Cerebellum (tissue), 4 donors: ENCODE measurements at places on chromosomes 11 and 22. TPM values are rescaled to one million over a fixed set of nuclear protein-coding genes. Genes with fewer than 3 reads are reported as not detected.
A peak's percentile ranks its signal among the peaks of the same experiment; 100 is the strongest.

DNA sequence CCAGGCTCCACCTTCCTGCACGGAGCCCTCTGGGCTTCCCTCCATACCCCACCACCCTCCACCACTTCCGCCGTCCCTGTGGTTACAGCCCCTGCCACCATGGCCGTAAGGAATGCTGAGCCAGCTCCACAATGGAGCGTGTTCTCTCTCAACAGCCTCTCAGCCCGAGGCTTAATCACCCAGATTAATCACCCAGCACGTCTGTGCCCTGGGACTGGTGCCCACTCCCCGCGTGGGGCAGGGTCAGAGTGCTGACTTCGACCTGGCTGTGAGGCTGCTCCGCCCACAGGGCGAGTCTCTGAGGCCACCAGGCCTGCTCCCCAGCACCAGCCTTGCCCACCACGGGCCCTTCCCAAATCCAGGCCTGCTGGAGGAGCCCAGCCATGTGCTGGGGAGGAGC is 4.0 kb upstream of the TH start:
- peak; percentile 12 for DNase-seq

Gene MFRP
- total RNA-seq: not detected

GRCh38 chr22:40324468-40325305 is 21.6 kb upstream of the ADSL start:
- no peak for DNase-seq

Gene NDUFC2
- 83.9 TPM for total RNA-seq

GRCh38 chr22:38879108-38879729 is 7.2 kb upstream of the CBX6 start:
- no peak for DNase-seq

GRCh38 chr11:94851864-94852636 is 83.9 kb downstream of the AMOTL1 start:
- peak; percentile 13 for DNase-seq

Gene DRICH1
- total RNA-seq: 2.5 TPM

- peak; percentile 14 for DNase-seq
Observed at GRCh38 chr11:94128291-94128745, 323 bp upstream of the PANX1 start.

- DNase-seq: no peak
Observed at GRCh38 chr11:115579181-115579825, 75.1 kb upstream of the CADM1 start.

Gene HTR3B
- 0.27 TPM for total RNA-seq

DNA sequence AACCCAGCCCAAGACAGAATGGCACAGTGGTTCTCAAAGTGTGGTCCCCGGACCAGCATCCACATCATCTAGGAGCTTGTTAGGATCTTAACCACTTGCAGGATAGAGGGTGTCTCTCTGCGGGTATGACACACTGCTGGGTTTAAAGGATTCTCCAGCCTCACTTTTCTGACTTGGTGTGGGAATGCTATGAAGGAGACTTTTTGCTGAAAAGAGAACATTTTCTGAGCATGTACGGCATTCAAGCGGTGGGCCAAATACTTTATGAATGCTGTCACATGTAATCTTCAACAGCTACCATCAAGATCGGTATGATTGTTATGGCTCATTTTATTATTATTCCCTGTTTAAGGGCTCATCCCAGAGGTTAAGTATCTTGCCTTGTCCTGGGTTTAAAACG is 1.8 kb upstream of the CD82 start:
- DNase-seq: no peak

GRCh38 chr22:41608386-41608785 is 12.5 kb downstream of the DESI1 start:
- no peak for DNase-seq

- DNase-seq: no peak
Observed at GRCh38 chr11:849951-850774, 7.5 kb downstream of the TSPAN4 start.

- DNase-seq: no peak
Observed at GRCh38 chr11:78935398-78936068, 360.9 kb upstream of the NARS2 start.

Gene MUC6
- under 0.01 TPM for total RNA-seq

- DNase-seq: peak; percentile 65
Observed at GRCh38 chr22:24423519-24424000, 3.8 kb upstream of the ADORA2A start.

Gene UCP3
- total RNA-seq: 3.5 TPM

Gene SCUBE2
- total RNA-seq: 26.9 TPM

Gene HOATZ
- total RNA-seq: not detected

- DNase-seq: no peak
Observed at GRCh38 chr11:96260067-96260511, 82.9 kb downstream of the MAML2 start.

GRCh38 chr11:118325283-118325682 is 17.2 kb downstream of the CD3D start:
- DNase-seq: no peak

DNA sequence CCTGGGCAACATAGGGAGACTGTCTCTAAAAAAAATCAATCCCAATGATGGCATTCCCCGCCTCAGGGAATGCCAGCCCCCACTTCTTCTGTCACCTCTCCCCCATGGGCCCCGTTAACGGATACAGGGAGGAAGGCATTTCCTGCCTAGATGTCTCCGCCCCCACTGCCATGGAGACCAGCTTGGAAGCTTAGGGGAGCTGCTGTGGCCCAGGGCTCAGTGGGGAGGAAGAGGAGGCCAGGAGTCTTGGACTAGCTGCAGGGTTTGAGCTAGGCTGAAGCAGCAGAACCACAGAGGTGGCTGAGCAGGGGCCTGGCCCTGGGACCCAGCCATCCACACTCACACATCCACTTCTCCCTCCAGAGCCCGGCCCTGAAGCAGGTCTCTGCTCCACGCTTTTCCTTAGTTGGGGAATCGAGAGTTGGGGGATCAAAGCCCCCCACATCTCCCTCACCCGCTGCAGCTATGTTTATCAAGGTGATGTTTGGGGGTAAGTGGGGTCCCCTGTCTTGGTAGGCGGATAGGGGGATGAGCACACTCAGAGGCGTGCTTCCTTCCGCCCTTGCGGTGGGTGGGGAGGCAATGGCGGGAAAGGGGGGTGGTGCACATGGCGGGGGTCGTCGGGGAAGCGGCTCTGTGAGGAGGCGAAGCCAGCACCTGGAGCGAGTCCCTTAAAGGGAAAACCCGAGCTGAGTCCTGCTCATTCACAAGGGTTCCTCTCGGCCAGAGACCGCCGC is at the start of gene C22orf15:
Gene C22orf15 (plus strand): TSS at position 149 of the 737 bp plus-strand sequence. CDS start 317 bp downstream, at position 466.
- no peak for DNase-seq

GRCh38 chr22:19615001-19615461 is 90.8 kb upstream of the CLDN5 start:
- DNase-seq: no peak

DNA sequence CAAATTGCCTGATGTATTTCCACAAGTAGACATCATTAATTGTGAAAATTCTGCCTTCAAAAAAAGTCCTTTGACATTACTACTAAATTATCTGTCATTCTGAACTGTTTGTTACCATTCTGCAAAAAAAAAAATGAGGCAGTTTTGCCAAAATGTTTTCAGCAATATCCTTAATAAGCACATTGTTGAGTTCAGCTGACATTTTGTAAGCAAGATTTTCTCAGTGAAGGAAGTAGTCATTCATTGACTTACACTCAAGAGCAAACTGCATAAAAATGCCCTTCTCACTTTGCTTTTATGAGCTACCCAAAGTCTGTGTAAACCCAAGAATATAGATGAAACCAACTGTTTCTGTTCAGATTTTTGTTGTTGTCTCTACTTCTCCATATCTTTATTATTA is 125.9 kb downstream of the UVRAG start:
- DNase-seq: no peak

GRCh38 chr22:38172832-38173640 is 8.6 kb downstream of the PLA2G6 start:
- DNase-seq: peak; percentile 59

- no peak for DNase-seq
Observed at GRCh38 chr22:48241658-48242057, 1479.2 kb downstream of the TBC1D22A start.

DNA sequence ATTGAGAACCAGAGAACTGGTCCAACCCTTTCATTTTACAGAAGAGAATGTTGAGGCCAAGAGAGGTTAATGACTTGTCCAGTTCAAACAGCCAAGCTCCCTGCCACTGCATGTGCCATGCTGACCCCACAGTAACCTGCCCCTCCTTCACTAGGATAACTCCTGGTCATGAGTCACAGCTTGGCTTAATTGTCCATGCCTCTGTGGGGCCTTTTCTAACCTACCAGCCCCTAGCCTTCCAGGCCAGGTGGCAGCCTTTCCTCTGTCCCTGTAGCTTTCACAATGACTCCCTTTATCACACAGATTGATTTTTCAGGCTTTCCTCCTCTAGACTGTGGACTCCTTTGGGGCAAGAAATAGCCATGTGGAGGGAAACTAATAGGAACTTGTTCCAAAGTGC is 97.2 kb downstream of the PIWIL4 start:
- no peak for DNase-seq

GRCh38 chr11:74306435-74307175 is 4.8 kb downstream of the P4HA3 start:
- no peak for DNase-seq

DNA sequence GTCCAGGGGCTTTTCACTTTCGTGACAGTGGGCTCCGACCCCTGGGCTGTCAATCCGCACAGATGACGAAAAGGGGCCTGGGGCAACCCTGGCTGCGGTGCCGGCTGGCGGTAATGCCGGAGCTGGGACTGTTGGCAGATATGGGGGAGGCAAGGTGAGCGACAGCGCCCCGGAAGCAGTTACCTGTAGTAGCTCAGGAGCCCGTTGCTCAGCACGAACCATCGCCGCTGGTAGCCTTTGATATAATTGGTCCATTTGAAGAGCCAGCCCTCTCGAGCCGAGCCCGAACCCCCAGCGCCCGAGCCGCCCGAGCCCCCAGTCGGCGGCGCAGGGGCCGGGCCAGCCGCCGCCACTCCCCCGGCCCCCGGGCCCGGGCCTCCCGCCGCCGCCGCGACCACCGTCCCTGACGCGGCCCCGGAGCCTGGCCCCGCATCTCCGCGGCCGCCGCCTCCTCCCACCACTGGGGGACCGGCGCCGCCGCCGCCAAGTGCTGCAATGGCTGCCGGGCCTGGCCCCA is 396 bp downstream of the OSBP start:
- peak; percentile 54 for DNase-seq

GRCh38 chr11:126756855-126757254 is 243.7 kb downstream of the KIRREL3 start:
- no peak for DNase-seq

DNA sequence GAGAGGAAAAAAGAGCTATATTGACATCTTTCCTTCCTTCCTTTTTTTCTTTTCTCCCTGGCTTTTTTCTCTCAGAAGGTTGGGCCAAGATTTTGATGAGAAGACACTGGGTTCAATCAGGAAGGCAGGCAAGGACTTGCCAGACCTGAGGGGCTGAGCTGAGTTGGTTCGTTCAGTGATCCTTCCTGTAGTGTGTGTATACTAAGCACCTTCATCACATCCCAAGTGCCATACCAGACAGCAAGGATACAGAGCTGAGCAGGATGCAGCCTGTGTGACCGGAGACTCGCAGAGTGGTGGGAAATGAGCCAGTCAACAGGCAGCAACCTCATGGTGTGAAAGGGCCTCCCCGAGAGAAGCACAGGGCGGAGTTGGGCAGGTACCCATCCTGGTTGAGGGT is 95.5 kb downstream of the SPON1 start:
- peak; percentile 21 for DNase-seq

GRCh38 chr11:57240007-57240406 is 3.0 kb upstream of the APLNR start:
- no peak for DNase-seq

DNA sequence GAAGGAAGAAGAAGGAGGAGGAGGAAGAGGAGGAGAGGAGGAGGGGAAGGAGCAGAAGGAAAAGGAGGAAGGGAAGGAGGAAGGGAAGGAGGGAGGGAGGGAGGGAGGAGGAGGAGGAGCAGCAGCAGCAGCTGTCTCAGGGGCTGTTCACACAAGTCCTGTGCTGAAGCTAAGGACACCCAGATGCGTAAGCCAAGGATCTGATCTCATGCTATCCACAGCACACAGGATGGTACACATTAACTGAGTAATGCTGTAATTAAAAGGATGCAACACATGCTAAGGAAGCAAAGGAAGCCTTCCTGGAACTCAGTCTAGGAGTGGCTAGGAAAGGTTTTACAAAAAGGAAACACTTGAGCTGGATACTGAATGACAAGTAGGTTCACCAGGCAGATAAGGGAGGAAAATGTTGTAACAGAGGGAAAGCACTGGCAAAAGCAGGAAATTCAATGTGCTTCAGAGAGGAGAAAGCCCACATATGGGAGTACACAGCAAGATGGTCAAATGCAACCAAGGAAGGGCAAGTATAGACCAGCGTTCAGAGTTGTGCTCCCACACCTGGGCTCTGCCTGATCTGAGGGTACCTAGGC is 32.0 kb downstream of the TRIM66 start:
- DNase-seq: no peak

DNA sequence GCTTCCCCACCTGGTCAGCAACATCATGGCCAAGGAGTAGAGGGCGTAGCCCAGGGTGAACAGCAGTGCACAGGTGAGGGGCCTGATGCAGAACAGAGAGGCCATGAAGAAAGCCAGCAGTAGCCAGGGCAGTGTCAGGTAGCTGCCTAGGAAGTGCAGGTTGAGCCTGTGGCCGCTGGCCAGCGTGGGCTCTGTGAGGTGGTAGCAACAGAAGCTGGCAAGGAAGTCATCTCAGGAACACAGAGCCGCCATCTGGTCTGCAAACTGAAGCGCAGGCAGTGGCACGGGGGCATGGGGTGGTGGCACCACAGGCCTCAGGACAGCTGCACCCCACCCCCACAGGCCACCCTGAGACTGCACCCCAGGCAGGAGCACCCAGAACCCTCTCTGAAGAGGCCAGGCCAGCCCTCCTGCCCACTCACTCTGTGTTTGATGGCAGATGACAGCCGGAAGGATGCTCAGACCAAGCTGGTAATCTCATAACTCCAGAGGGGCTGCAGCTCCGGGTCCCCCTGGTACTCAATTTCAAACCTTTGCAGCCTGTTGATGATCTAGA is 95.3 kb downstream of the MED15 start:
- peak; percentile 68 for DNase-seq

DNA sequence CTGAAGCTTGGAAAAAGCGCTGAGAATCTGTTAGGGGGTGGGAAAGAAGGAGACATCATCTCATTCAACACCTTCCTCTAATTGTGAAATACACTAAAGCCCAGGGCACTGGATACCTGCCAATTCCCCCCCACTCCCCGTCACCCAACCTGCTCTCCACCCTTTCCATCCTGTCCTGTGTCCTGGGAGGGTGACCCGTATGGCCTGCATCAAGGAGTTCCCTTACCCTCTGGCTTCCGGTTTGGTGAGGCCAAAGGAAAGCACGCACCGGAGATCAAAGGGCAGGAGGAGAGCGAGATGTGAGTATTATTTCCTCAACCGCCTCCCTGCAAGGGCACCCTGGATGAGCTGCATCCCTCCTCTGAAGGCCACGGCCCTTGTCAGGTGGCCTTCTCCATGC is 65.0 kb upstream of the PTPRJ start:
- no peak for DNase-seq
